Stimulated activated CD8-positive, alpha-beta memory T cell treated with anti-CD3 and anti-CD28 coated beads, Interleukin-7, amount 100 ng/mL, for 1 hour (primary cell): ENCODE measurements at places on chromosomes 16 and 17.
A peak's percentile ranks its signal among the peaks of the same experiment; 100 is the strongest.

GRCh38 chr16:50390371-50390771 lies 21.6 kb upstream of the BRD7 start:
- no peak for DNase-seq

DNA sequence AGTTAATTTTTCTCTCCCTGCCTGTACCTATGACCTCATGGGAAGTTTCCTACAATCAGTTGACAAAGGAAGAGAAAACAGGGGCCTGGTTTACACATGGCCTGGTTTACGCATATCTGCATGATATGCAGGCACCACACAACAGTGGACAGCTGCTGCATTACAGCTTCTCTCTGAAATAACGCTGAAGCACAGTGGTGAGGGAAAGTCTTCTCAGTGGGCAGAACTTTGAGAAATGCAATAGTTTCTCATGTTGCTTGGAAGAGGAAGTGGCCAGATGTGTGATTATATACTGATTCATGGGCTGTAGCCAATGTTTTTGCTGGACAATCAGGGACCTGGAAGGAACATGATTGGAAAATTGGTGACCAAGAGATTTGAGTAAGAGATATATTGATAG lies 324.1 kb upstream of the GOT2 start:
- DNase-seq, result no peak

DNA sequence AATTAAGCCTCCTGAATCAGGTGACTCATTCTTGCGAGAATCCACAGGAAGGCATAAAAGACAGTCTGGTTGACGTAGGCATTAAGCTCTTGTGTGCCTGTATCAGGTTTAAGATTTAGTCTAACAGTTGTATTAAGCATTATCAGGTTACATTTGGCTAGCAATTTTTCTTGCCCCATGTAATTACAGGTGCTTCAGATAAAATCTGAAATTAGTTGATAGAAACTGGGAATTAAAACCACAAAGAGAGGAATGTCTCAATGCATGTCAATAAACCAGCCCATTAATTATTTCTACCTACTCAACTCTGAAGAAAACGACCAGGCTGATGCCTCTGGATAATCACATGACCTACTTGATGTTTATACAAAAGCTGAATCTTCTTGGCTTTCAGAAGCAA lies 217.2 kb downstream of the CA10 start:
- DNase-seq, result no peak

GRCh38 chr17:79018370-79018695 lies 5.6 kb upstream of the C1QTNF1 start:
- no peak for DNase-seq

GRCh38 chr17:29215717-29216116 lies 30.9 kb upstream of the CRYBA1 start:
- no peak for DNase-seq

DNA sequence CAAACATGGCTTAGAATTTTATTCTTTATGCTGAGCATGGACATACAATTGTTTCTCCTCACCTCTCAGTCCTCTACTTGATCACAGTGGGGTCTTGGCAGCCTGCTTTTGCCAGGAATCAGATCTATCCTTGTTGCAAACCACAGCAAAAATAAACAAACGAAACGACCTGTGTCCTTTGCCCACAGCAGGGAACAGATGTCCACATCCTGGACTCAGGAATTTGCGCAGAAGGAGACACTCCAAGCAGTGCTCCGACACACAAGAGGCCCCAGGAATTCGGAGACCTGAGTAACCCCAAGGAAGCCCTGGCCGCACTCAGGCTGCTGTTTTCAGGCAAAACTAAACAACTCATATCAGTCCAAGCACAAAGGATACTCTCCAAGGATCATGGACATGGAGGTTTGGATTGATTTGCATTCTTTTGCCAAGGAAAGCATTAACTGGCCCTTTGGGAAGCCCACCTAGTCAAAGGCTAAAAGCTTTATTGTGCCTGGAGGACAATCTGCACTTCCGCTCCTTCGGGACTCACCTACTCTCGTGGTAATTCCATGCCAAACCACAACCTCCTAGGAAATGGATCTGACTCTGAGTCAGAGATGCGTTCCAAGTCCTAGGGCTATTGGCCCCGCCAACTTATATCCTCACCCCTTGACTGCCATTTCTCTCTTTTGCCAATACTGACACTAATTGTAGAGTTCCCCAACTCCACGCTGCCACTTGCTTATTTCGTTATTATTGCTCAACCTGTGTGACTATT lies 271.1 kb upstream of the CDH11 start:
- no peak for DNase-seq

DNA sequence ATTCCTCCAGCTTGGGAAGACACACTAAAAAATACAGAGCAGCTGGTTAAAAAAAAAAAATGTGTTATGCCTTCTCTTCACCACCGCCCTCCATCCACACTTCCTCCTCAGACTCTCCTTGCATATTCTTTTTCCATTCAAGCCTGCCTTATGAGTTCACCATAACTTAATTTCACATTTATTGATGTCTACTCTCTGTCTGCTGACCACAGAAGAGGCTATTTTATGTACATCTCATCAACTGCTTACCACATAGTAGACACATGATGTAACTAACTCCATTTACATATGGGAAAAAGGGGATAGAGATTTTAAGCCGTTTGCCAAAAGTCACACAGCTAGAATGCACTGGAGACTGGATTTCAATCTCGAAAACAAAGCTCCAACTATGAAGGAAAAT lies 409.8 kb downstream of the CDH11 start:
- DNase-seq, result no peak

GRCh38 chr16:82368041-82368440 lies 198.0 kb upstream of the MPHOSPH6 start:
- no peak for DNase-seq

GRCh38 chr17:40323391-40324381 lies 14.7 kb downstream of the RARA start:
- DNase-seq, result peak; percentile 44

GRCh38 chr17:47862621-47863440 lies 11.9 kb upstream of the SP6 start:
- DNase-seq, result no peak

DNA sequence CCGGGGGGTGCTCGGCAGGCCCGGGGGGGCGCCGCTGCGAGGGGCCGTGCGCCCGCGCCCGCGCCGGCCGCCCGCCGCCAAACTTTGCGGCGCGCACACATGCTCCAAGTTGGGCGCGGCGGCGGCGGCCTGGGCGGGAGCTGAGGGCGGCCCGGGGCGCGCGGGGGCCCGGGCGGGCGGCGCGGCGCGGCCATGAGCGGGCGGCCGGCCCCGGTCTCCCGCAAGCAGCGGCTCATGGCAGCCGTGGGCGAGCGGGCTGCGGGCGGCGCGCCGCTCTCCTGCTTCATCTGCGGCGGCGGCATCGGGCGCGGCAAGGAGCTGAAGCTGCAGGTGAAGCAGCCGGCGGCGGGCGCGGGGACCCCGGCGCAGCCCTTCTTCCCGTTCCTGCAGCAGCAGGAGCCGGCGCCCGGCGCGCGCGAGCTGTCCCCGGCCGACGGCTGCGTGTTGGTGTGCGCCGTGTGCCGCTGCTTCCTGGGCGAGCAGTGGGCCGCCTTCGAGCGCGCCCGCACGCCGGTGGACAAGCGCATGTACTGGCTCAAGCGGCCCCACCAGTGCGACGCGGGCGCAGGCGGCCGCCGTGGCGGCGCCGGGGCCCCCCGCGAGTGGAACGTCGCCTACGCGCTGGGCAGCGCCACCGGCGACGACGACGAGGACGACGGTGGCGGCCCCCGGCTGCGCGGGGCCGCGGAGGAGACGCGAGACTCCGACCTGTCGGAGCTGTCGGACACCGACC lies 57.2 kb upstream of the CIBAR2 start:
- no peak for DNase-seq

- DNase-seq, result peak; percentile 44
Measured at GRCh38 chr17:5249615-5250014, 15.0 kb upstream of the SCIMP start.

DNA sequence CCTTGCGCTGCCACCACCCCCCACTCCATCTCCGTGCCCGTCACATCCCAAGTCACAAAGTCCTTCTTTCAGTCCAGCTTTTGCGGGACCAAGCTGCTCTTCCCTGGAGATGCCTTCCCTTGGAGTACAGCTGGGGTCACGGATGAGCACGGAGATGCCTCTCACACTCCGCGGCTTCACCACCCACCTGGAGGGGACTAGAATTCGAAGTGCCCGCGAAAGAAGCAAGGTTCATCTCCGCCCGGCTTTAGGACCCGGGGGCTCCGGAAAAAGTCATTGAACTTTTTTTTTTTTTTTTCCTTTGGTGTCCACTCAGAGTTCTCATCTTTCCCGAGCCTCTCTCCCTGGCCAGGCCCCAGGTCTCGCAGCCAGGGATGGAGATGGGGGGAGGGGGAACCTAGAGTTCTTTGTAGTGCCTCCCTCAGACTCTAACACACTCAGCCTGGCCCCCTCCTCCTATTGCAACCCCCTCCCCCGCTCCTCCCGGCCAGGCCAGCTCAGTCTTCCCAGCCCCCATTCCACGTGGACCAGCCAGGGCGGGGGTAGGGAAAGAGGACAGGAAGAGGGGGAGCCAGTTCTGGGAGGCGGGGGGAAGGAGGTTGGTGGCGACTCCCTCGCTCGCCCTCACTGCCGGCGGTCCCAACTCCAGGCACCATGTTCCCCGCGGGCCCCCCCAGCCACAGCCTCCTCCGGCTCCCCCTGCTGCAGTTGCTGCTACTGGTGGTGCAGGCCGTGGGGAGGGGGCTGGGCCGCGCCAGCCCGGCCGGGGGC lies at the start of gene FKBP10:
Gene FKBP10 (plus strand): TSS at position 624 of the 771 bp plus-strand sequence. CDS start 31 bp downstream, at position 655.
- peak; percentile 11 for DNase-seq

DNA sequence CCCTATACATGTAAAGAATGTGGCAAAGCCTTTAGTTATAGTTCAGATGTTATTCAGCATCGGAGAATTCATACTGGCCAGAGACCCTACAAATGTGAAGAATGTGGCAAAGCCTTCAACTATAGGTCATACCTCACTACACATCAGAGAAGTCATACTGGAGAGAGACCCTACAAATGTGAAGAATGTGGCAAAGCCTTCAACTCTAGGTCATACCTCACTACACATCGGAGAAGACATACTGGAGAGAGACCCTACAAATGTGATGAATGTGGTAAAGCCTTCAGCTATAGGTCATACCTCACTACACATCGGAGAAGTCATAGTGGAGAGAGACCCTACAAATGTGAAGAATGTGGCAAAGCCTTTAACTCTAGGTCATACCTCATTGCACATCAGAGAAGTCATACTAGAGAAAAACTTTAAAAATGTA lies 42.5 kb downstream of the ZNF267 start:
- DNase-seq, result no peak

DNA sequence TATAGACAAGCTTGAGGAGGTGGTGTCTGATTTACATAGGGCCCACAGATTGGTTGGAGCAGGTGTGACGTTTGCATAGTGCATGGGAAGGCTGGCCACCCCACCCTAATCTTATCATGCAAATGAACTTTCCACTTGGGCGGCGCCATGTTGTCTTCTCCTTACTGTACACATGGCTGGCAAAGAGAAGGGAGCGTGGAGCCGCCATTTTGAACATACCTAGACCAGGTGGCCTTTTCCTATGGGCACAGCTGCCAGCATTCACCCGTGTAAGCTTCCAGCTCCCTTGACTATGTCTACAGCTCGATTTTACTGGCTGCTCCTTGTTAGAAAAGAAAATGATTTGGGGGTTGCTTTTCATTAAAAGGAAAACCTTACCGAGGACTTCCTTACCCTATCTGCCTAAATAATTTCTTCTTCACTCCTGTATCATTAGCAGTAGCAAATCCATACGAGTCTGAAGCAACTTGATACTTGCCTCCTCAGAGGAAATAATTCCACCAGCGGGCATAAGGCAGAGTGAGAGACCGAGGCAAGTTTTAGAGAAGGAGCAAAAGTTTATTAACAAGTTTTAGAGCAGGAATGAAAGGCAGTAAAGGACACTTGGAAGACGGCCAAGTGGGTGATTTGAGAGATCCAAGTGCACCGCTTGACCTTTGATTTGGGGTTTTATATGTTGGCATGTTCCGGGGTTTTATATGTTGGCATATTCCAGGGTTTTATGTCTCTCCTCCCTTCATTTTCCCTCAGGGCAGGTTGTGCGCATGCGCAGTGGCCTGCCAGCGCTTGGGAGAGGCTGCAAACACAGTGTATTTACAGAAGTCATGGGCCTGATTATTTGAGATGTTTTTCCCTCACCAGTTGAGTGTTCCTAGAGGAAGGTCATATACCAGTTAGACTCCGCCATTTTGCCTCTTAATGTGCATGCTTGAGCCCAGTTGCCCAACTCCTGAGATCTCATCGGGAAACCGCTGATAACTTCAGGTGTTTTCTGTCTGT lies 65.7 kb downstream of the MARF1 start:
- DNase-seq, result no peak

DNA sequence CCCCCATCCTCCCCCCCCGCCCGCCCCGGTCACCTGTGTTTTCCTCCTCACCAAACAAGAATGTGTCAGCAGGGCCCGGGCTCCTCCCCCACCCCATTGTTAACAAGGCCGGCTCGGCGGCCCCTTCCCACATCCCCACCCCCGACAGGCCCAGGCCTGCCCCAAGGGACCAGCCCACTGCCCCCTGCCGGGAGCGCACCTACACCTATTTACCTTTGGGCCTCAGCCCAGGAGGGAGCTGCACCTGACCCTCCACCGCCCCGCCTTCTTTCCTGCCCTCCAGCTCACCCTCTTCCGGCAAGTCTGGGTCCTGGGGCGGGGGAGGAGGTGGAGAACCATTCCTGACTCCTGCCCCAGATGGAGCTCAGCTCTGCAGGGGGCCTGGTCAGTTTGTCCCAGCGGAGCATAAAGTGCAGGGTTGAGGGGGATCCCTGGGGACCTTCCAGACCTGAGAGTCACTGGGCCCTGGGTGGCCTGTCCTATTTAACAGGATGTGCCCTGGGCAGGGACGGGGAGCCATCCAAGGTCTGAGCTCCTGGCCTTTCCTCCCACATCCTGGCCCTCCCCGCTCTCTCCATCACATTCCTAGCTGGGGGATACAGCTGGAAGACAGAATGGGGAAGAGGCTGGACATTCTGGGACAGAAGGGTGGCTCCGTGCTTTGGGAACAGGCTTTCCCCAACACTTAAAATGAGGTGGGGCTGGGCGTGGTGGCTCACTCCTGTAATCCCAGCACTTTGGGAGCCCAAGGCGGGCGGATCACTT lies 8.3 kb downstream of the FOXJ1 start:
- DNase-seq, result no peak

- no peak for DNase-seq
Measured at GRCh38 chr16:85168732-85169256, 56.5 kb upstream of the CIBAR2 start.

- DNase-seq, result no peak
Measured at GRCh38 chr17:44807093-44807816, 22.8 kb downstream of the GJC1 start.

DNA sequence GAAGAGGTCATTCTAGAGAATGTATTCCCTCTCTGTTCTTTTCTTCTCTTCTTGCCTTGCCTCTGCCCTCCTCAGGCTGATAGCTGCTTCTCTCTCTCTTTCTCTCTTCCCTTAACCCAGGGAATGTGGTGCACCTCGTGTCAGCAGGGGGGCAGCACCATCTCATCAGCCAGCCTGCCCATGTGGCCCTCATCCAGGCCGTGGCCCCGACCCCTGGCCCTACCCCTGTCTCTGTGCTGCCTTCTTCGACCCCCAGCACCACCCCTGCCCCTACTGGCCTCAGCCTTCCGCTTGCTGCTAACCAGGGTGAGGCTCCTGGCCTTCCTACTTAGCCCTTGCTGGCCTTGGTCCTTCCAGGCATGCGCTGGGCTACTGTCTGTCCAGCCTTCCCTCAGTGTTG lies 23.5 kb downstream of the SRCAP start:
- DNase-seq, result no peak
